Amygdala (tissue), 56 donors: ENCODE measurements at places on chromosomes 2 and 18.

DNA sequence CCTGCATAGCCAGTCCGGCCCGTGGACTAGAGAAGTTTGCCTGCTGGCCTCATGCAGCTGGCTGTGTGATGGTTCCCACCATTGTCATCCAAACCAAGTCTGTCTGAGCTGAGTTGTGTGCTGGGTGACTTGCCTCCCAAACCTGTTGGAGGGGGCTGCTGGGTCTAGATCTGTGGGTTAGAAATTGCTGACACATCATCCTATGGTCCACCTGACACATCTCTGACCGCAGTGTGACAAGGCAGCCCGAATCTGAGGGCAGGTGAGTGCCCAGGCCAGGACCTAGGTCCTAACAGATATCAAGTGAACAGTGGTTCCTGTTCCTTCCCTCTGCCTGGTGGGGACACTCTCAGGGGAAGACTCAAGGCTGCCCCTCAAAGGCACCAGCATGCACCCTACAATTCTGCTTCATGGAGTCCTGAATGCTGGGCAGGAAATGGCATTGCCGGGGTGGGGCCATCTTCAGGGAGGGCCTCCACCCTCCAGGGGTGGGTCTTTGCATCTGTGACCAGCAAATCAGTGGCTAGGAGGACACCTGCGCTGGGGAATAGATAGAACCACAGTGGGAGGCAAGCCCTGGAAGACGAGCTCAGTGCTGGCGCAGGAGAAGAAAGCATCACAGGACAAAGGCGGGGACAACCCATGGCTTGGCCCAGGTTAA lies 117.9 kb upstream of the ID2 start:
- DNase-seq: no peak

DNA sequence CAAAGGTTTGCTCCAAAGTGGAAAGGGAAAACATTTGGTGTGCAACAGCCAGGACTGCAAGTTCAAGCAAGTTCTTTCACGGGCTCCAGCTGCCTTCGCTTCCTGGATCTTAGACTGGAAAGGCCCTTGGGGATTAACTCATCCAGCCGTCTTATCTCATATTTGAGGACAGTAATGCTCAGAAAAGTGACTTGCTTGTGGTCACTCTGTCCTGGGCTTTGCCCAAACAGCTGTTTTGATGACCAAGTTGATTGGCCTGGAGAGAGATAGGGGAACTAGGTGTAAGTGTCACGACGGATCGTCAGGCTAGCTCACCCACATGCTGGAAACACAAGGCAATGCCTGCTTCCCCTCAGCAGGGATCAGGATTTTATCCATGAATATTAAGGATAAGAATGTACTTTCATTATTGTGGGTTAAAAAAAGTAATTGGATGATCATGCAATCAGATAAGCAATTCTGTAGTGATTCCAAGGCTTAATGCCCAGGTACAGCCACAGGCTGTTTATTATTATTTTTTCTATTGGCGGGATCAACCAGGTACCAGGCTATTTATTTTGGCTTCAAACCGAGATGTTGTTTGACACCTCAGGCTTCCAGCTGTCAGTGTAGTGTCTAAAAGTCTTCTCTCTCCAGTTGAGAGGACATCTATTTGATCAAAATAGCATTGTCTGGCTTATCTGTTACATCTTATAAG lies 162.5 kb upstream of the EPAS1 start:
- no peak for DNase-seq

DNA sequence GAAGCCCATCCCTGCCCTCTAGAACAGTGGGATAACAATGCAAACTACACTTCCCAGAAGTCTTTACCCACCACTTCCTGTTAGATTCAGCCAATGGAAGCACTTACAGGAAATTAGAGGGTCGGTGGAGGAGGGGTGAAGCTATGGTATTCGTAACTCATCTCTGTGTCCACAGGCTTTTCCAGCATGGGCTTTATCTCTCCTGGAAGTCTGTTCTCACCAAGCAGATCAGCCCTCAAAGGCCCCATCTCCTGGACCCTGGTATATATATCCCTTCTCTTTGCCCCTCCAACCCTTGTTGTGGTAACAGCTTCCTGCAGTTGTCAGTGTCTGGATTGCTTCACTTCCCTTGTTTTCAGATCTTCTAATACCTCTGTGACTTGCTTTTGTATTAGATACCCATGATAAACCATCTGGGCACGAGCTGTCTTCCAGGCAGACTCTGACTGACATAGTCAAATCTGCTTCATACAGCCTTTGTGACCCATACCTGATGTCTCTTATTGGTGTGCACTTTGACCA lies 475.0 kb upstream of the POU3F3 start:
- peak; percentile 21 for DNase-seq

DNA sequence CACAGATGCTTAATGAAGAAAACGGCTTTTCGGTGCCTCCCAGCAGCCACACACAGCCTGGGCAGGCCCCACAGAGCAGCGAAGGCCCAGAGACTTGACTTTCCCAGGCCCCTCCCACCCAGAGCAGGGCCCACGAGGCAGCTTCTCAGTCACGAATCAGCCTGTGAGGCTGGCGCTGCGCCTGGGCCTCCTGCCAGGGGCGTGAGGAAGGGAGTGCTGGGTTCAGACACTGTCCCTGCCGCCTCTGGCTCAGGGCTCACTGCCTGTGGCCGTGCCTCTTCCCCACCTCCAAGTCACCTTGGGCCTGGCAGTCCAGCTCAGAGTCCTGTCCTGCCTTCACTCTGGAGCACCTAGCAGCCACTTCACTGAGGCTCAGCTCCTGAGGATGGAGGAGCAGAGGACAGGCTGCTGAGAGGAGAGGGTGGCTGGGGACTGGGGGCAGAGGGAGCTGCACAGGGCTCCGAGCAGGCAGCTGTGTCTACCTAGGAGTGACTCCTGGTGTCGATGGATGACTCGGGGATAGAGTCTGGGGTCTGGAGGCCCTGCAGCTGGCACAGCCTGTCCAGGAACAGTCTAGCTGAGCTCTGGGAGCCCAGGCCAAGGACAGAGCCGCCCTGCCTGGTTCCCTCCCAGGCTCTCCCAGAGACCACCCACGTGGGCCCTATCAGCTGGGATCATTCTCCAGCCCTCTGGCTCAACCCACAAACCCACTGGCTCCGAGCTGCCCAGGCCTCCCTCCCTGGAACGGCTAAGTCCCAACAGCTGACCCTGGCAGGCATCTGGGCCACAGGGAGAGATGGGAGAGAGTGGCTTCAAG lies 36.4 kb upstream of the FOSL2 start:
- DNase-seq: no peak

DNA sequence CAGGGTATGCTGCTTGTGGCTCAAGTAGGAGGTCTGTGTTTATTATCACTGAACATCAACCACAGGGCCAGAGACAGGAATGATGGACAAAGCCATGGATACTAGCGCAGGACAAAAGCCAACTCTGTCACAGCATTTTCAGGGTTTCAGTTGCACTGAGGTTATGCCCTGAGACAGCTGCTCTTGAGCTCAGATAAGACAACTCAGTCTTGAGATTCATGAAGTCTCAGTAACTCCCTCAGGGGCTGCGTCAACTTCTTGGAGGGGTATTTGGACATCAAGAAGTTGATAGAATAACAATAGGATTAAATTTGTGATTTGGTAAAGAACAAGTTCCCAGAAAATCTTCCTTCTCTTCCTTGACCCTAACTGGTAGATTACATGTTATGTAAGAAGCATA lies 287.0 kb upstream of the SLC14A2 start:
- no peak for DNase-seq

GRCh38 chr2:100520224-100520623 lies 42.6 kb upstream of the PDCL3 start:
- DNase-seq: no peak
